ENCODE measurements at places on chromosomes 1 and 21.

- DNase-seq: no peak
These were observed 47.9 kb upstream of the RWDD3 start for GRCh38 chr1:95186149-95186548.

- no peak for DNase-seq
These were observed 98.1 kb downstream of the TM2D1 start for GRCh38 chr1:61626816-61627215.

DNA sequence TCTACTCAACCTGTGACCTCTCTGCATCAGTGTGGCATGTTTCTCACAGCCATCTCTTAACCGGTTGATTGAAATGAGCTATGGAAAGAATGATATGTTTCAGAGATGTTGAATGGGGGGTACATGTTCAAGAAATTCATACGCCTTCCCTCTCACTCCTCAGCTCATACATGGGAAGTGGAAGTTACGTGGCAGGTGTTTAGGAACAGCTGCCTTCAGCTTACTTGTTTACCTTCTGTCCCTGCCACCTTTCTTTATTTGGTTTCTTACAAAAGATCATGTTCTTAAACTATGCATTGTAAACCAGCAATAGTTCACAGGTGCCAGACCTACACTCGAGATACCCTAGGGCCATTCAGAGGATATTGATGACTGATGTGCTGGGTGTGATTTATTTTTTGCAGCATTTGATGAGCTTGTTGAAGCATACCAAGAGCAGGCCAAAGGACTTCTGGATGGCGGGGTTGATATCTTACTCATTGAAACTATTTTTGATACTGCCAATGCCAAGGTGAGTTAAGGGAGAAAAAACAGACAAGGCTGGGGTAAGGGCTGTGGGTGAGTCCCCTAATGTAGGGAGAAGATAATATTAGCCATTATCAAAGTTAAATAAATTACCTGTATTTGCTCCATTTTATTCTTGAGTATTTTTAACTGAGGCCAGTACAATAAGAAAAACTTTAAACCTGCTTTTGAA, 17.4 kb downstream of the MTR start:
- no peak for DNase-seq

DNA sequence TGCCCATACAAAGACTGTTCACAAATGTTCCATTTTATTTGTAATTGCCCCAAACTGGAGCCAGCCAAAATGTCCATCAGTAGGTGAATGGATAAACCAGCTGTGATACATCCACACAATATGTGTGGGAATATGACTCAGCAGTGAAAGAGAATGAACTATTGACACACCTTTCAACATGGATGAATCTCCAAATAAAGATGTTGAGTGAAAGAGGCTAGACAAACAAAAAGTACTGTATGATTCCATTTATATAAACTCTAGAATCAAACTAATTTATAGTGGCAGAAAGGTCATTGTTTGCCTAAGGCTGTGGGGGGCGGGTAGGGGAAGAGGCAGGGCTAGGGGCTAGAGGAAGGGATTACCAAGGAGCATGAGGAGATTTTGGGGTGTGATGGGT, 4.5 kb downstream of the DHCR24 start:
- no peak for DNase-seq

- no peak for DNase-seq
These were observed 19.6 kb upstream of the TMEM54 start for GRCh38 chr1:32920833-32921232.

- no peak for DNase-seq
These were observed 29.3 kb downstream of the SGIP1 start for GRCh38 chr1:66563094-66563800.

GRCh38 chr1:205043866-205044265, 854 bp downstream of the CNTN2 start:
- no peak for DNase-seq

GRCh38 chr1:247273013-247273412, 17.1 kb downstream of the VN1R5 start:
- DNase-seq: no peak

GRCh38 chr1:8473121-8473875, 155.4 kb downstream of the SLC45A1 start:
- DNase-seq: no peak

- no peak for DNase-seq
These were observed 77.8 kb upstream of the CACHD1 start for GRCh38 chr1:64392109-64392508.

DNA sequence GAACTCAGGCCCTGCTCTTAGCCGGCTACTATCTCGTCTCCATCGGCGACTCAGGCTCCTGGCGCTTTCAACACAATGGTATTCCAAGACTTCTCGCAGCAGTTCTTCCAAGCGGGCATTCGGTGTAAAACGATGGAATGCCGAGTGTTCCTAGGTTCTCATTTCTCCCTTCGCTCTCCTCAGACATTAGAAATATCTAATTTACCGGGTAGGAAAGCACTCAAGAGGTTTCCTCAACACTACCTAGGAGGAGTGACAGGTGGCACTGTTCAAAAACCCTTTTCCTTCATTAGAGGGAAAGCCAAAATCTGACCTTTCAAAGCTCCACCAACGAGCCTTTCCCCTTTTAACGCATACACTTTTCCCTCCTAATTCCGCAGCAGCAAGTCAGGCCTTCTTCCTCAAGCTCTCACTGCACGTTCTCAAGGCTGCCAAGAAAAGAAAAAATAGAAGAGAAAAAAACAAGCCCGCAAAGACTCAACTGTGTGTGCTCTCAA, 601 bp downstream of the UBE2G2 start:
- DNase-seq: no peak

DNA sequence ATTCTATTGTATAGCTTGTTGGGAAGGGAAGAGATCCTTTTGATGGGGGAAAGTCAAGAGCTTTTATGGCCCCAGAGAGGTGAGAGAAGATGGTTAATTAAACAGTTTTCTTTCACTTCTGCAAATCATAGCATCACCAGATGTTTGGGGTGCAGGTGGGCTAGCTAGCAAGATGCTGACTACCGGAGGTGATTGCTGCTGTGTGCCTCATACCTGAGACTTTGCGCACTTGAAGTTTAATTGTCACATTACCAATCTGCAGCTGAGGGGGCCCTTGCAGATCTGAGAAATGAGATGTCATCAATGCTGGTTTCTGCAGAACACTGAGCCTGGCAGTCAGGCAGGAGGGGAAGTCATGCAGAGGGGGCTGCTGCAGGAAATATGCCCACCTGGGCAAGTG, 73.9 kb downstream of the SNRPE start:
- DNase-seq: no peak

GRCh38 chr21:32131164-32131563, 147.7 kb downstream of the MIS18A start:
- DNase-seq: no peak

- no peak for DNase-seq
These were observed 42.9 kb downstream of the ERG start for GRCh38 chr21:38455403-38455802.

GRCh38 chr1:14487671-14488070, 110.8 kb upstream of the KAZN start:
- DNase-seq: no peak

- DNase-seq: no peak
These were observed 12.2 kb downstream of the KIAA0319L start for GRCh38 chr1:35544976-35545375.

DNA sequence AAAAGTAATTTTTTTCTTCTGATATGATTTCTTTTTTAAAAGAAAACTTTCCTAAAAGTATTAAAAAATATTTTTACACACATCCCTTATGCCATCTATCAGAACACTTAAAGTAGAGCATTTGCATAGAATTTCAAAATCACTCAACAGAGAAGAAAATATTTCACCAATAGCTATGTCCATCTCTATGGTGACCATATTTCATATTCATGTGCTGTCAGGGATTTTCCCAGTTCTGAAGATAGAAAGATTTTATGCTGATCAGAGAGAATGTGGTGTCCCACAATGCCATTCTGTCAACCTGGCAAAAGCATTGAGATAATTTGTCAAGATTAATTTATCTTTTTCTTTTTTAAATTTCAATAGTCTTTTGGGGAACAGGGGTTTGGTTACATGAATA, 87.0 kb downstream of the C4BPA start:
- DNase-seq: no peak

- DNase-seq: no peak
These were observed 1.2 kb downstream of the HES4 start for GRCh38 chr1:998745-998994.

GRCh38 chr1:21875621-21876063, 61.5 kb downstream of the HSPG2 start:
- no peak for DNase-seq

DNA sequence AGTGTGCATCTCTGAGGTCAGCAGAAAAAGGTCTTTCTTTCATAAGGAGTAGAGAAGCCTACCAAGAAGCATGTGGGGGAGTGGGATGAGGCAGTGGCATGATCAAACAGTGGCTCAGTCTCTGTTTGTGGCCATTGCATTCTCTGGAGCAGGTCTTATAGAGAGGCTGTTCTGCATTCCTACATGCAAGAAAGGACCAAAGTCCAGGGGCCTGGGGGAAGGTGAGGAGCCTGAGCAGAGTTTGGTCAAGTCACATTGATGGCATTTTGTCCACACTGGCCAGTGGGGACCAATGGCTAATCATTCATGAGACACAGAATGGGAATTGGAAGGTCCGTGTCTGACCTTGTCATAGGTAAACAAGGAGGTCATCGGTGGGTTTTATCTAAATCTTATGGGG, 25.4 kb downstream of the MAP10 start:
- no peak for DNase-seq

DNA sequence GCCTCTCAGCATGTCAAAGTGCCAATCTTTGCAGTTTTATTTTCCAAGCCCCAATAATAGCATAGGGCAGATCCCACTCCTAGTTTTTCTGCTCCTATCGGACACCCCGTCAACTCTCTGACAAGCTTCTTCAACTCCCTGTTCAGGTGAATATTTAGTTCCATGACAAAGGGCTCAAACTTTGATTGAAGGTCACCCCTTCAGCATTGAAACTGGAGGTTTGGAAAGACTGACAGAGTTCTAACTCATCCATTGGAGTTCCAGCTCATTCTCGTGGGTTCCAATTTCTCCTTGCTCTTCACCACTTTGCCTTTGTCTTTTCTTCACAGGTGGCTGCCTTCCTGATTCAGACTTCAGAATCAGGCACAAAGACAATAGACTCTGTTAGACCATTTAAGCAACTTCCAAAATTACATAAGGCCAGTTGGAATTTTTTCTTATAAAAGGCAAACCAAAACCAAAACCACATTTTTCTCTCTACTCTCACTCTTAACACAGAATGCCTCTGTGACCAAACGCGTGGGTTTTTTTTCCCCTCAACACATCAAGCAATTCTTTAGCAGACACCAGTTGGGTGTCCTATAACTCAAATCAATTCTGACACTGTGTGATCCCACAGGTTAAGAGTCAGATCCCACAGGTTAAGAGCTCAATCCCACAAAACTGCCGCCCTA, 169.3 kb upstream of the USP25 start:
- DNase-seq: no peak

DNA sequence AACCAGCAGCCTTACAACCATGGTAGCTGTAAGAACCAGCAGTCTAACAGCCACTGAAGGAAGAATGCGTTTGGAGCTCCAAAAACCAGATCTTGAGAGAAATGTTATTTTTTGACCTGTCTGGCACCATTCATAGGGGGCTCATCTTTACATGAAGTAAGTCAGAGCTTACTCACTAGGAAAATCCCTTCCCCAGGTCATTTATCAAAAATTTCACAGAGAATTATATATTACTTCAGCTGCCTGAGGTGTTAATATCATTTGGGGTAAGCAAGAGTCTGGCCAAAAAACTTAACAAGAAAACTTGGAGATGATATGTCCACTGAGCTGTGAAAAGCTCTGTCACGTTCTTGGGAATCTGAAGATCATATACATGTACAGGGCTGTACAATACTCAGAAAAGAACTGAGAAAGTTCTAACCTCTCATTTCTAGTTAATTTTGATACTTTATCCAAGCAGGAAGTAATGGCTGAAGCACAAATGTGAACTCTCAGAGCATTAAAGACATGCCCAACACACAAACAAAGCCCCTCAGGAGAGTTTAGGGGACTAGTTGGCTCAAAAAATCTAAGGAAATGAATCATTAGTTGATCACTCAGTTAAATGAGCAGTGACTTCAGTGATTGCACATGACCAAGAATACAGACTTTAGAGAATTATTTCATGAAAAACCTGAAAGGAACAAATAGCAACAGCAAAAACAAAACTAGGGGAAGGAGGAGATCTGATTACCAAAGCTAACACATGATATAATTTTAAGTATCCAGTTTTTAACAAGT, 681.1 kb downstream of the LTN1 start:
- no peak for DNase-seq

GRCh38 chr21:14541841-14542490, 4.1 kb downstream of the SAMSN1 start:
- DNase-seq: no peak

DNA sequence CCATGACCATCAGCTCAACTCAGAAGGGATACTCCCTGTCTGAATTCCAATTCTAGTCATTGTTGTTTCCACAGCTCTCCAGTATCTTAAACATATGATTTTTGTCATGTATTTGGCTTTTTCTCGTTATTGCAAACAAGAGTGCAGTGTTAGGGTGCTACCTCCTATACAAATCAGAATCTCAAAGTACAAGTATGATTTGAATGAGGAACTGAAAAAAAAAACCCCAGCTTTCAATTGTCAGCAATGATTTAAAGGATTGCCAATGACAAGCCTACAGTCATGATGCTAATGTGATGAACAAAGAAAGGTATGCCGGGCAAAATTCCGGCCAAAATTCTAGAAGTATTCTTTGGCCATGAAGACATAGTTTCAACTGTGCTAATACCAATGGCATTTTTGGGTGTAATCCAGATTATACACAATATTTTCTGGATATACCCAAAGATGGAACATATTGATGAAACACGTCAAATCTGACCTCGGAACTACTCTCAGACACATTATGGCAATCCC, 14.9 kb downstream of the TMEM35B start:
- no peak for DNase-seq

- DNase-seq: no peak
These were observed 107.6 kb downstream of the CCDC185 start for GRCh38 chr1:223500560-223501425.

GRCh38 chr1:12618965-12619791, 1.2 kb upstream of the DHRS3 start:
- peak; percentile 50 for DNase-seq

GRCh38 chr1:48773133-48773532, 3.6 kb downstream of the BEND5 start:
- DNase-seq: no peak

Data from stimulated activated CD4-positive, alpha-beta T cell treated with anti-CD3 and anti-CD28 coated beads, Interleukin-1b, Interleukin-23, amount 100 ng/mL, for 4 hours (primary cell).